CD8-positive, alpha-beta memory T cell (primary cell): ENCODE measurements at places on chromosomes 11 and 22.

GRCh38 chr11:14021738-14022137 lies 59.2 kb downstream of the SPON1 start:
- DNase-seq: no peak
- no peaks in the 10 kb centered on the region for H3K4me1 ChIP-seq
- H3K4me3 ChIP-seq: no peak overlapping the region
- H3K36me3 ChIP-seq: no peaks in the 10 kb centered on the region

- no peaks in the 10 kb centered on the region for H3K27me3 ChIP-seq
- DNase-seq: no peak
- H3K4me1 ChIP-seq: no peaks in the 10 kb centered on the region
- H3K27ac ChIP-seq: no peak overlapping the region
- H3K4me3 ChIP-seq: no peak overlapping the region
Observed at GRCh38 chr11:71489311-71490043, 36.5 kb downstream of the NADSYN1 start.

DNA sequence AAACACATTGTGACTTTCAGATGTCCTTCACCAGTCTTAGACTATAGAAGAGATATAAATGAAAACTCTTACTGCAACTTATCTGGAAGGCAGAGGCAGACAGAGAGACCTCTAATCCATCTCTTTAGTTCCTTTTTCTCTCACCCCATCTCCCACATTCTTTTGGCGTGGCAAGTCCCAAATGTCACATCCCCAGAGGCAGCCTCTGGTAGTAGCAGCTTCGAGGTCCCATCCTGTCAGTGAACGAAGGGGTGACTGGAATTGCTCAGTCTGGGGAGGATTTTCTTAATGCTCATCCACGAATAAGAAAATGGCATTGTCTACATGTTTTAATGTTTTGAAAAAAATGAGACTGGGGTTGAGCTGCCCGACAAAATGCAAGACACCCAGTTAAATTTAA lies 201.4 kb downstream of the GRIA4 start:
- H3K4me1 ChIP-seq: no peaks in the 10 kb centered on the region
- no peak overlapping the region for H3K27ac ChIP-seq
- DNase-seq: no peak

DNA sequence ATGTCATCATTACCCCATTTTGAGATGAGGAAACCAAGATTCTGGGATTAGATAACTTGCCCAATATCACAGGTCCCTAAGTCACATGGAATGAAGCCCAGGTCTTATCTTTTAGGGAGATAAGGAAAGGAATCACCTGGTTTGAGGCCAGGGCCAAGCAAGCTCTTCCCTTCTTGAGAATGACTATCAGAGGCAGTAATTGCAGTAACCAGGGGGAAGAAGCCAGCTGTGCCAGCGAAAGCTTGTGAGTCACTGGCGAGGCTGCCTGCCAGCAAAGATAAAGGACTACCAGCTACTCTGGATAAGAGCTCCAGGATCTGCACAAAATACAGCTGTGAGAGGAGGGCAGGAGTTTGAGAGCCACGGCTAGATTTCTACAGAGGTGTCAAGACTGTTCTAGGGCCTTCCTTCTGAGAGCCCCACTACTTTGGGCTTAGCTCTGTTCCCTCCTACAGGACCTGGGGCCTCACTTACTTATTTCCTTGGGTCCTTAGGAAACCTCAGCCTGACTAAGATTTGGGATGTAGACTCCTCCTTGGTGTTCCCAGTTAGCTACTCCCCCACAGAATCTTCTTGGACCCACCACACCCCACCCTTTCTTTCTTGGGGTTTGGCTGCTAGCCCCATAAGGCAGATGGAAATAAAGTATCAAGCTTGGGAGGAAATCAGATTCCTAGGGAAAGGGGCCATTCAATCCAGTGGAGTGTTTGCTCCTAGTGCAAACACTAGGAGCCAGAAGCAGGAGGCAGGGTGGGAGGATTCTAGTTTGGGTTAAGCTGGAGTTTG lies 9.7 kb upstream of the CCKBR start:
- no peaks in the 10 kb centered on the region for H3K4me1 ChIP-seq
- no peak overlapping the region for H3K4me3 ChIP-seq
- no peak overlapping the region for H3K27ac ChIP-seq

GRCh38 chr11:103552086-103552485 lies 442.9 kb downstream of the DYNC2H1 start:
- H3K4me3 ChIP-seq: no peak overlapping the region
- H3K27me3 ChIP-seq: no peaks in the 10 kb centered on the region
- H3K27ac ChIP-seq: no peak overlapping the region
- H3K36me3 ChIP-seq: no peaks in the 10 kb centered on the region
- DNase-seq: no peak
- no peaks in the 10 kb centered on the region for H3K4me1 ChIP-seq

DNA sequence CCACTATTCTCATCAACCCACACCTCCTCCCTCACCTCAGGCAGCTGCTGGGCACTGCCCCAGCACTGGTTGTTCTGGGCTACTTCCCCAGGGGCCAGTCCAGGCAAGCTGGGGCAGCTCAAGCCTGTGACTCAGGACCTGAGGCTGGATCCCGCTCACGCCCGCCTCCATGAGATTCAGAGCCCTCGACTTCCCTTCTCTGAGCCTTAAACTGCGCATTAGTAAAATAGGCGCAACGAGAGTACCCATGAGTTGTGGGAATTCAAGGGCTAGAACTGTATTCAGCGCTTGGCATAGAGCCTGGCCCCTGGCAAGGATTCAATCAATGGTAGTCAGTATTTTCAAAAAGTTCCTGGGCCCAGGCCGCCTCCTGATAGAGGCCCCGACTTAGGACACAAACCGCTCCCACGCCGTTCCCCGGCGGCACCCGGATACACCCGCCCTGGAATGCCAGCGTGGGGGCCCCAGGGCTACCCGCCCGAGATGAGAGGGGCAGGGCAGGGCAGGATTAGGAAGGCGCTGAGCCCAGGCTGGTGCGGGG lies 723 bp upstream of the CD82 start:
- H3K4me3 ChIP-seq: peak overlapping the region; percentile 98
- DNase-seq: peak; percentile 54
- H3K27ac ChIP-seq: peak overlapping the region; percentile 48
- no peaks in the 10 kb centered on the region for H3K36me3 ChIP-seq
- peaks cover 50% of the 10 kb centered on the region for H3K4me1 ChIP-seq

DNA sequence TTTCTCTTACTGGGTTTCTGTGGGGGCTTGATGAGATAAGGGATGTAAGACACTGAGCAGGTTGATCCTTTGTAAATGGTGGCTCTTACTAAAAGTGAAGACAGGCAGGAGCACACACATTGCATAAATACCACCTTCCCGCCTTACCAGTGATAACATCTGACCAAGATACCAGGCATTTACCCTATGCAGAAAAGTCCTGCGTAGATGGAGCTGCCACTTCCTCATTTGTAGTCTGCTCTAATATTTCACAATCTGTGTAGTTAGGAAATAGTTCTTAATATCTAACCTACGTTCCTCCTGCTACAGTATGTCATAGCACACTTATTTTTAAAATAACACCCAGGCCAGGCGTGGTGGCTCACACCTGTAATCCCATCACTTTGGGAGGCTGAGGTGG lies 23.9 kb upstream of the SWAP70 start:
- no peaks in the 10 kb centered on the region for H3K27me3 ChIP-seq
- H3K4me3 ChIP-seq: no peak overlapping the region
- DNase-seq: no peak
- H3K36me3 ChIP-seq: no peaks in the 10 kb centered on the region
